CD4-positive, alpha-beta T cell treated with Interleukin-1 beta for 1 hour (primary cell): ENCODE measurements at places on chromosomes 5 and 9.
A peak's percentile ranks its signal among the peaks of the same experiment; 100 is the strongest.

- DNase-seq: no peak
Measured at GRCh38 chr9:114735704-114736103, 53.7 kb upstream of the TEX48 start.

DNA sequence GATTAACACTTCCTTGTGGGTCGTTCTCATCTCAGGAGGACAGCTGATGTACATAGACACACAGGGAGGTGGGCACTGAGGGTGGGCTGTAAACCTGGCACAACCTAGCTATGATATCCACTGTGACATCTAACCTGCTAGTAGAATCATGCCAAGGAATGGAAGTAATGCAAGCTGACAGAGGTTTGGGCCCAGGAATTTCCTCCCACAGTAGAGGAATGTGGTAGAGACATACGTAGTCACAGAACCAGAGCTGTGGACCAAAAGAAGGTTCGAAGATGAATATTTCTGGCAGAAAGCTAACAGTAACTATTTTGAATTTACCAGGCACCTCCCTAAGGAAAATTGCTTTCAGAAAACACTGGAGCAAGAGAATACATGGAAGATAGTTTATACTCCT lies 15.2 kb upstream of the DNAJC25 start:
- DNase-seq: no peak

DNA sequence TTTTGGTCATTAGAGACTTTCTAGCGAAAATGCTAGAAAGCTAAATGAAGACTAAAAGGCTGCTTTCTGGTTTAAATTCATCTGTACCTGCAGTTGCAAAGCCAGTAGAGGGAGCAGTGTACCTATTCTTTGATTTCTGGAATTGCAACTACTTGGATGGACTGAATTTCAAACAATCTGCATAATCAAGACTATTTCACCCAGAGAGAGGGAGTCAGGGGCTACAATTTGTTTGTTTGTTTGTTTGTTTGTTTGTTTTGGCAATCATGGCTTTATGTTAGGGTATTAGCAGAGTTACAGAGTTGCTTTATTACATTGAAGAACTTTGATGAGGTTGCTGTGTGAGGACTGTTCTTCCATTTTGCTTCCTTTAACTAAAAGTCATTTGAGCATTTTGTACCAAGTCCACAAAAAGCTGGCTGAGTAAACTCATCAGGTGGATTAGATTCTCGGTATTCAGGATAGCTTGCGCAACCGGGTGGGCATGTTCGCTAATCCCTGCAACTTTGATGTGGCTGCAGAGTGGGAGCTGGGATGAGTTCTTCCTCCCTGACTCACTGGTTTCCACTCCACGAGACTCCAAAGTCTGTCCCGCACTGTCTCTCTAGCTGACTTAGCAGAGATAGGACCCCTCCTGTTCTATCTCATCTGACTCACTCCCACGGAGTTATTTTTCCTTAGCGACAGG lies 80.0 kb upstream of the TUT7 start:
- DNase-seq: no peak

GRCh38 chr5:190366-191035 lies 794 bp upstream of the LRRC14B start:
- DNase-seq: no peak

DNA sequence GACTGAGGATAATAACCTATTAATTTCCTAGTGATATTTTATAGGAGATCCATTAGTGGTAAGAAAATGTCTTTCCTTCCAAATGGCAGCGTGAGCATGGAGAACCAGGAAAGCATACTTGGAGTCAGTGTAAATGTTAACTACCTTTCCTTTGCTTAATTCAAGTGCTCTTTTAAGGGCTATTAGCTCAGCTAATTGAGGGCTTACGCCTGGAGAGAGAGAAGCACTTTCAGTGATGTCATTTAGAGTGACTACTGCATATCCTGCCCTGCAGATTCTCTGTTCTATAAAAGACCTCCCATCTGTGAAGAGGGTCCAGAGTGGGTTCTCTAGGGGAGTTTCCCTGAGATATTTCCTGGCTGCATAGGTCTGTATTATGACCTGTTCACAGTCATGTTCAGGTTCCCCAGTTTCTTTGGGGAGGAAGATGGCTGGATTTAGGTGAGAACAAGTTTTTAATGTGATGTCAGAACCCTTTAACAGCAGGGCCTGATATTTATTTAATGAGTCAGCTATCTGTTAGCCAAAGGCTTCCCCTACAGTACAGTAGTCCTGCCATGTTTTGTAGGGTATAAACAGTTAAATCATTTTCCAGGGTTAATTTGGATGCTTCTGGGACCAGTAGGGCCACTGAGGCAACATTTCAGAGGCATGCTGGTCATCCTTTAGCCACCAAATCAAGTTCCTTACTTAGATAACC lies 89.6 kb downstream of the TRIM36 start:
- DNase-seq: no peak

DNA sequence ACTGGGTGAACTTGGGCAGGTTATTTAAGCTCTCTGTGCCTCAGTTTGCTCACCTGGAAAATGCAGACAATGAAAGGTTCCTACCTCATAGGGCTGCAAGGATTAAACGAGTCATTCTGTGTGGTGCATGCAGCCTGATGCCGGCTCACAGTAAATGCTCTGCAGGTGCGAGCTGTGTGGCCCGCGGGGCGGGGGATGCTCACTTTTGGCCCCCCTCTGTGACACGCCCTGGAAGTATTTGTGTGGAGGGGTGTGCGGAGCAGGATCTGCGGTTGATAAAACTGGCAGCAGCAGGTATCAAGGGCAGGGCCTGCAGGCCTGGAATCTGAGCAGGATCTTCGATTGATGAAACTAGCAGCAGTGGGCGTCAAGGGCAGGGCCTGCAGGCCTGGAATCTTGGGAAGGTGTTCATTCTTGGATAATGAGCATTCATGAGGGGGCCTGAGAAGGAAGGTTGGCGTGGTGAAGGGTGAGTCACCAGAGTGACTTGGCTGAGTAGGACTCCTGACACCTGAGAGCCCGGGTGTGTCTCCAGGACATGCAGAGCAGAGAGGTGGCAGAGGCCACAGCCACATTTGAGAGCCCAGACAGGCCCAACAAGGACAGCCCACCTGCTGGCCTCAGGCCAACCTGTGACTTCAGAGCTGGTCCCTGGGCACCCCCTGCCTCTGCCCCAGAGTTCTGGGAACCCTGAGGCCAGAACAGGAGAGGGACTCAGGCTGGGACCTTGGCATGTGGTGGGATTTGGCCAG lies 11.9 kb downstream of the UNC5A start:
- DNase-seq: no peak

- DNase-seq: no peak
Measured at GRCh38 chr5:113142186-113142585, 165.6 kb downstream of the DCP2 start.

DNA sequence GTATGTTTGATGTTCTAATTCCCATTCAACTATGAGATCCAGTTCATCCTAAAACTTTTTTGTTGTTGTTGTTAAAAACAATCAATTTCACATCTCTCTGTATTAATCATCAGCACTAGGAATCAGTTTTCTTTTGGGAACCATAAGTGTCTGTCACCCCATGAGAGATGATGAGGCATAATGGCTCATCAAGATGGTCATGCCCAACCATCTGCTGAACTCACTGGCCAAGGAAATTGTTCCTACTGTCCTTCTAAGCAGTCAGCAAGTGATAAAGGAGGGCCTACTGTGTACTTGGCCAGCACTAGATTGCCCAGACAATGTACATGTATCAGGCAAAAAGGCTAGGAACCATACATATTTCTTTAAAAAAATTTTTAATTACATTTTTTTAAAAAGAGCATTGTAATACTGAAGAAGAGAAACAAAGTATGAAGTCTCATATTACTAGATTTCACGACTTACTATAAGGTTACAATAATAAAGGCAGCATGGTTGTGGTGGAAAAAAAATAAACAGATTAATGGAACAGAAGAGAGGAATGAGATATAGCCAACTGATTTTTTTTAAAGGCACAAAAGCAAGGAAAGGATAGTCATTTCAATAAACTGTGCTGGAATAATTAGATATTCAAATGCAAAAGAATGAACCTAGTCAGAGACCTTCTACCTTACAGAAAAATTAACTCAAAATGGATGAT lies 458.3 kb downstream of the SPOCK1 start:
- no peak for DNase-seq

DNA sequence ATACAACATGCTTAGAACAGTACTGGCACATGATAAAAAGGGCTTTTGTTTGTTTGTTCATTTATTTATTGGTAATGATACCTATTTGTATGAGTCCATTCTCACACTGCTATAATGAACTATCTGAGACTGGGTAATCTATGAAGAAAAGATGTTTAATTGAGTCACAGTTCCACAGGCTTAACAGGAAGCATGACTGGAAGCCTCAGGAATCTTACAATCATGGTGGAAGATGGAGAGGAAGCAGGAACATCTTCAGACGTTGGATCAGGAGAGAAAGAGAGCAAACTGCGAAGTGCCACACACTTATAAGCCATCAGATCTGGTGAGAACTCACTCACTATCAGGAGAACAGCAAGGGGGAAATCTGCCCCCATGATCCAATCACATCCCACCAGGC lies 847.7 kb downstream of the CDH18 start:
- no peak for DNase-seq

- DNase-seq: no peak
Measured at GRCh38 chr9:118362123-118362522, 657.9 kb downstream of the TLR4 start.

- peak; percentile 58 for DNase-seq
Measured at GRCh38 chr9:36092509-36093215, 43.9 kb upstream of the GLIPR2 start.

DNA sequence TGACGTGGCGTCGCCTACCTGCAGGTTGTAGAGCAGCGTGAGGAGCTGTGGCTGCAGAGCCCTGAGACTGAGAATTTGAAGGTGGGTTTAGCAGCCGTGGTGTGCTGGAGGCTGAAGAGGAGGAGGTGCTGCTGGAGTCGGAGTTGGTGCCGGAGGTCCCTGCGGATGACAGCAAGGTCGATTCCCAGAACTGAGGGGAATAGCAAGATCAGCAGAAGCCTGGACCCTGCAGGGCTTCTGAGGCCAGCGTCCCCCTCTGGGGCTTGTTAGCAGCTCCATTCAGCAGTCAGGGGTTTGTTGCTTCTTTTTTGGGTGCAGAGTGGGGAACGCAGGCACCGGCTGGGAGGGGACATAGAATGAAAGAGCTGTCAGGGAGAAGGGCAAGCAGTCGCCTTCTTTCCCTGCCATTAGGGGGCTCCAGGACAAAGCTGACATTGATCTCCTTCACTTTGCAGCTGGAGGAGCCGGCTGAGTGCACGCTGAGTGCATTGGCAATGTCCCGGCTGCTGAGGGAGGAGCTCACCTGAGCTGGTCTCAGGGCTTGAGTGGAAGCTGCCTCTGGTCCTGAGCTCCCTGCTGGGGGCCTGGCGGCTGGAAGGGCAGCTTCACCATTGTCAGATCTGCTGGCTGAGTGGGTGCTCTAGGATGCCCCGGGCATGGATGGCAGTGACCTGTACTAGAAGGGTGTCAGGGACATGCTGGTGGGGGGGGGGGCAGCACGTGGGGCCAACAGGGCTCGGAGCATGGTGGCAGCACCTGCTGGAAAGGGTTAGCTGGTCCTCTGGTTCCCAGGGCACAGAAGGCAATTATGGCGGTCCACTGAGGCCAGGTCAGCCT lies 20.8 kb downstream of the OBP2B start:
- no peak for DNase-seq

DNA sequence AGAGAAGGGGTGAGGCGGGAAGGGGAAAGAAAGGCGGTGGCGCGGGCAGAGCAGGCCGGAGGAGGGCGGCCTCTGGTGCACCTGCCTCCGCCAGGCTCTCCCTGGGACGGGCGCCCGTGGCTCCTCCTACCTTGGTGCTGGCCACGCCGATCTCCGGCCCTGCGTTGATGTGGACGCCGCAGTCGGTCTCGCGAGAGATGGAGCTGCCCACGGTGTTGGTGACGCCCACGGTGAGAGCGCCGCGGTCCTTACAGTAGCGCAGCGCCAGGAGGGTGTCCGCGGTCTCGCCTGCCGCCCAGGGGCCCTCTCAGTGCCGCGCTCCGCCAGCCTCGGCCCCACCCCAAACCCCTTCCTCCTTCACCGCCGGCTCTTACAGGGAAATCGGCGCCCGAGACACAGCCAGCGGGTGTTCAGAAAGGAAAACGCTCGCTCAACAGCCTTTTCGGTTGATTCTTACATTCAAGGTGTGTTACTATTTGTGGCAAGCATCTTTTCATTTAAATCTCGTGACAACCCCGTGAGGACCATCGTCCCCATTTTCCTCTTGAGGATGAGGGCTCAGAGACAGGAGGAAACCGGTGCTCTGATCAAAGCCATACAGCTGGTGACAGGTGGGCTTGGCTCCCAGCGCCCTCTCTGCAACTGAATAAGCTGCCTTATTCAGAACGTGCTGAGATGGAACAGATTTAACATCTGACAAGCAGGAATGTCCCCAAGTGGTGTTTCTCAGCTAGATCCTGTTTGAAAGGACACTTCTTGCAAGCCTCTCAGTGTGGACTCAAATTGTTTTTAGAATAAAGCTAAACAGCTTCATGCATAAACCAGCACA lies 22.0 kb upstream of the MAPK9 start:
- DNase-seq: no peak

DNA sequence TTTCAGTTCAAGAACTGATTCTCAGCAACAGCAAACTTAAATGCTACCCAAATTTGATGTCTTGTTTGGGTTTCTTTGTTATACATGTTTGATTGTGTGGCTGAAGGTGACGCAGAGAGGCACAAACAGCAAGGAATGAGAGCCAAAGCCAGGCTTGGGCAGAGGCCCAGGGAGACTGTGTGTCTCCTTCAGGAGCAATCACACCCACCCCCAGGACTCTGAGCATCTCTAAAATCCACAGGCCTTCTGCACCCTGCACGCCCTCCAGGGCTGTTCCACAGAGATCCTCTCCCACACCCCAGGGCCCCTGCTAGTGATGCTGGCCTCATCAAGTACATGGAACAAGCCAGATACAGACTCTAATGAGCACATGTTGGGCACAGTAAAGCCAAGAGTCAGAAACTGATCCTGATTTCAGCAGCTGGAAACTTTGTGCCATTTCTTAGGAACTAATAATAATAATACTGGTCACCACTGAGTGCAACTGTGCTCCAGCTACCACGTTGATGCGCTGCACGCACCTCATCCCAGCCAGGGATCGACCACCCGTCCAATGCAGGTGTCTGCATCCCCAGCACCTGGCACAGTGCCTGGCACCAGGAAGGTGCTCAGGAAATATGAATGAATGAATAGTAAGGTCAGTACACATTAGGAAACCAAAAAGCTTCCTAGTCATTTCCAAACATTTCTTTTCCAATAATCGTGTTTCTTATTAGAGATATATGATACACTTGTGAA lies 54.6 kb upstream of the TCF7 start:
- no peak for DNase-seq
